ENCODE measurements at places on chromosomes 5 and 9.

GRCh38 chr5:32526810-32527209, 58.5 kb upstream of the SUB1 start:
- DNase-seq = no peak

GRCh38 chr9:118091226-118091625, 387.0 kb downstream of the TLR4 start:
- no peak for DNase-seq

DNA sequence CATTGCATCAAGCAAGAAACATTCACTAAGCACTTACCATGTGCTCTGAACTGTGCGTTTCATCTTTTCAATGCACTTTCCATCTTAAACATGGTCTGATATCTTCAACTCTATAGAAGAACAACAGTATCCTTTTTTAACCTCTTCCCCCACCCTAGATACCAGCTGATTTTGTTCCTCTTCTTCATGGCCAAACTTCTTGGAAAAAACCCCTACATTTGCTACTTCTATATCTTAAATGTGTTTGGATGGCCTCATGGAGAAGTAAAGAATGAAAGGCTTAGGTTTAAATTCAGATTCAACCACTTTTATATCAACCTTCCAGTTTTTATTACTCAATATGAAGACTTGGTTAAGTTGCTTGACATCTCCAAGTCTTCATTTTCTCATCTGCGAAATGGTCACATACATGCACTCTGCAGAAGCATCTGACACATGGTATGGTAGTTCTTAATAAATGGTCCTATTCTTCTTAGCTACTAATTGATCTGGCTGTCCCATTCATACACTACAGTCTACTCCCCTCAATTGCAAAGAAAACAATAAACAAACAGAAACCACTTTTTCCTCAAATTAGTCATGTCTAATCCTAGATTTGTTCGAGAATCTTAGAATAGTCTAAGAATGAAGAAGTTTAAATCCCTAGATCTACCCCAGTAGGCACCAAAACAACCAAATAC, 59.4 kb downstream of the FYB1 start:
- DNase-seq = no peak

- no peak for DNase-seq
These were observed 167.7 kb downstream of the RGS3 start for GRCh38 chr9:113631137-113631765.

DNA sequence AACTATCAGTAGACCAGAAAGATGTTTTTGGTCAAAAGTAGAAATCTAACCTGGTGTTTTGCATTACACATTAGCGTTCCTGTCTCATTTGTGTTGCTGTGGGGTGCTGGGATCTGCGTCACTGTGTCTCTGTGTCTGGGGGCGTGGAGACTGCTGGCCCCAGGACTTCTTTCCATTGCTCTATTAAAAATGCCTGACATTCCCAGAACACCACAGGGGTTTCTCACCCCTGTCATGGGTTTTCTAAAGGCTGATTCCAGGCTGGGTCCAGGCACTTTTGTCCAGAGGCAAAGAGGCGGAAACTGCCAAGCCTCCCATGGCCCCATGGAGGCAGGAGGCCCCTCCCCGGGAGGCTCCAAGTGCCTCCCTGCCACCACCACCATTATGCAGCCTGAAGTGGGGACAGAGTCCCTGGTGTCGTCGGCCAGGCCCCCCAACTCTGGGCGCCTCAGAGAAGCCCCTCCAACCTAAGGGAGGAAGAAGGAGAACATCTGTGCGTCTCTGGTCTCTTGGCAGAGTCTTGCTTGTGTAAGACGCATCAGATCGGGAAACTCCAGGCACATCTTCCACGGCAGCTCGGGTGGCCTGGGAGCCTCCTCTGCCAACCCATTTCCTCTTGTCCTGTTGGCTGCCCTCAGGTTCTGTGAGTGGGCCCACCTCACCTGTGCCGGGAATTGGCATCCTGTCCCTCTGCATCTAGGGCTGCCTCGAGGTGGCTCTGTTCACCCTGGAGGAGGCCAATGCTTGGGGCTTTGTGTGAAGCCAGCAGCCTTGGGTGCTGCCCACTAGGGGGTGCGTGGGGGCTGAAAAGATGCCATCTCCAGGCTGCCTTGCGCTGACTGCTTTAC, 13.8 kb upstream of the PLEKHG4B start:
- no peak for DNase-seq

DNA sequence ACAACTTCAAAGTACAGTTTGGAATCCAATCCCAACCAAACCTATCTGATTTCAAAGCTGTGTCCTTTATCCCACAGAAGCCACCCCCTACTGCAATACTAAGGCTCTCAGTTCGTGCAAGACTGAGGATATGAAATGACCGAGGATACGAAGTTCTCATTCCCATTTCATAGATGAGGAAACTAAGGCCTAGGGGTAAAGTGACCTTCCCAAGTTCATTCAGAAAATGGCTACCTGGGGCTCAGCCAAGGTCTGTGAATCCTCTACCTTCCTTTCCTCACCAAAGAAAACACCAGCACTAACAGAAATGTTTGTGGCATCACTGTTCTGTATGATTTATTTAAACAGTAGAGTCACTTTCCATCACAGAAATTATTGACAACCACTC, 5.4 kb downstream of the KIAA1191 start:
- no peak for DNase-seq

DNA sequence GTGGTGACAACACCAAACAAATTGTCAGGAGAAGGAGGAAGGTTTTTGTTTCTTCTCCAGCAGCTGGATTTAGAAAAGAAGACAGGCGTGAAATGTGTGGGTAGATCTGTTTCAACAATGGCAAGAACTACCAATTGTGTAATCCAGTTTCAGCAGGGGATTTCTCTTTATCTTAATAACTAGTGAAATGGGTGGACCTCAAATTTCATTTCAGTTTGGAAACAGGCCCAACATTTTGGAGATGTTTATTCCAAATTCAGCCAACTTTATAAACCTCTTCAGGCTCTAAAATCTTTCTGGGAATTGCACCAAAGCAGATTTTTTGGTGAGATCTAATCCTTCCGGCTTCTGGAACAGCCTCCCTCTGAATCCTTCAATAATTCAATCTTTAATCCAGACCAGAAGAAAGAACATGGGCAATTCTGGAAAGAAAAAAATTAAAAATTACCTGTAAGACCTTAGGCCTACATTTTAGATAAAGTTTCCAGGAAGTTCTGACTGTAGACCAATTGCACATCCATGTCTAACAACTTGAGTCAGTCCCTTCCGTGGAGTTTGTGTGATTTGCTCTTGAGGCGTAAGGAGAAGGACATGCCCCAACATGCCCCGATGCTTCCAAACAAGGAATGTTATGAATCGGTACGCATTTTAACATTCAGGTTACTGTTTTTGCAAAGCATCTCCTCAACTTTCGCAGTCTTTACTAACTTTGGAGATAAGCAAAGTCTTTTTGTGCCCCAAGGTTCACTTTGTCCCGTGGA, 423.6 kb downstream of the IRX1 start:
- DNase-seq = no peak

DNA sequence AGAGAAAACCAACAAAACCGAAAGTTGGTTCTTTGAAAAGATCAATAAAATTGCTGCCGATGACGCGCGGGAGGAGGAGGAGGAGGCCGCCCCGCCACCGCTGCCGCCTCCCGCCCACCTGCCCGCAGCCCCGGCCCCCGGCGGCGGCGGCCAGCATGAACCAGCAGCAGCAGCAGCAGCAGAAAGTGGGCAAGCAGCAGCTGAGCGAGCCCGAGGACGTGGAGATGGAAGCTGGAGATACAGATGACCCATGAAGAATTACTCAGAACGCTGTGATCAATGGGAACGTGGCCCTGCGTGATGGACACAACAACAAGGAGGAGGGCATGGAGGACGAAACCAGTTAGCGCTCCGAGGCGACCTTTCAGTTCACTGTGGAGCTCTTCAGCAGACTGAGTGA, 53.9 kb upstream of the EFNA5 start:
- DNase-seq = no peak

GRCh38 chr9:93864032-93864431, 91.1 kb downstream of the BARX1 start:
- DNase-seq = no peak

DNA sequence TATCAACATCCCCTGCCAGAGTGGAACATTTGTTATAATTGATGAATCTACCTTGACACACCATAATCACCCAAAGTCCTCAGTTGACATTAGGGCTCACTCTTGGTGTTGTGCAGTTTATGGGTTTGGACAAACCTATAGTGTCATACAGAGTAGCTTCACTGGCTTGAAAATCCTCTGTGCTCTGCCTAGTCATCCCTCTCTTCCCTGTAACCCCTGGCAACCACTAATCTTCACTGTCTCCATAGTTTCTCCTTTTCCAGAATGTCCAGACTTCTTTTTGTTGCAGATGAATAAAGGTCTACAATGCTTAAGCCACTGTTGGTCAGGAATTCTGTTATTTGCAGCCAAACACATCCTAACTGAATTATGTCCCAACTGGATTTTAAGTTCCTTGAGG, 22.5 kb upstream of the SUB1 start:
- DNase-seq = no peak

DNA sequence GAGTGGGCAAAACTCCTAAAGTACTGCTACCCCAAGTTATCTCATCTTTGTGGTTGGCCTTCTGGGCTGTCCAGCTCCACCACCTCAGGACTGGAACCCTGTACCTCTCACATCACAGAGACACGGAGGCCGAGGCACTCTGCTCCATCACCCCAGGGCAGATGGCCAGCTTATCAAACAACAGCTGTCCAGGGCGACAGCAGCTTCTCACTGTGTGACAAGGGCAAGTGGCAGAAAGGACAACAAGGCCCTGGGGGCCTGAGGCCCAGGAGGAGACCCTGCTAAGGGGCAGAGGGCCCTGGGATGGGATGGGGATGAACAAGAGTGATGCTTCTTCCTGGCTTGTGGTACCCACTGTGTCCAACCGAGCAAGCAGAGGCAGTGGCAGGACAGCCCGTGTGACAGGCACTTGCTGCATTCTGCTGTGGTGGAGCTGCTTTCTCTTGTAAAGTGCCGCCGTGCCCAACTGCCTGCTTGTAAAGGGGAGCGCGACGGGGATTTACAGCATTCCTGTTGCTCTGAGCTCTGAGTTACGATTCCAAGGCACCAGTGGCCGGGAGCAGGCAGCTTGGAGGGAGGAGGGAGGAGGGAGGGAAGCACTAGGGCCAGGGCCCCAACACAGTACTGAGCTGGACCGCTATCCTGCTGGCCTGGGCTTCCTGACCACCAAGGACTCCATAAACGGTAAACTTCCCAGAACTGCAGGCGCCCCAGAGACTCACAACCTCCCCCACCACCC, 71.2 kb downstream of the SHB start:
- DNase-seq = no peak

DNA sequence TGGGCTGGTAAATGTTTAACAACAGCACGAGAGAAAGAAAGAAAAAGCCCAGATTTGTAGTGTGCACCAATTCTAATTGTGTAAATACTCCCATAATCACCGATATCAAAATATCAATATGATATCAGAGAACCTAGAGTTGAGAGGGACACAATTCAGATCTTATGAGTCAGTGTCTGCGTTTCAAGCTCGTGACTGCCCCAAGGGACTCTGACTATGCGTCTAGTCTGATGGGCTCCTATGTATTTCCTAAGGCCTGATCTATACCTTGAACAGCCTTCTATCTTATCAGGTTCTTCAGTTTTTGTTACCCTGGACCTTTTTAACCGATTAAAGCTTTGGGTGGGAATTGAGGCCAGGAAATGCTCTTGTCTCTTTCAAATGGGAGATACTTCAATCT, 243.0 kb upstream of the SLC24A2 start:
- DNase-seq = no peak

- no peak for DNase-seq
These were observed 63.1 kb upstream of the FAM174A start for GRCh38 chr5:100472091-100472490.

- DNase-seq = no peak
These were observed 121.8 kb upstream of the SLC12A2 start for GRCh38 chr5:127961763-127962145.

GRCh38 chr5:139904816-139905661, 109.4 kb downstream of the PSD2 start:
- no peak for DNase-seq

DNA sequence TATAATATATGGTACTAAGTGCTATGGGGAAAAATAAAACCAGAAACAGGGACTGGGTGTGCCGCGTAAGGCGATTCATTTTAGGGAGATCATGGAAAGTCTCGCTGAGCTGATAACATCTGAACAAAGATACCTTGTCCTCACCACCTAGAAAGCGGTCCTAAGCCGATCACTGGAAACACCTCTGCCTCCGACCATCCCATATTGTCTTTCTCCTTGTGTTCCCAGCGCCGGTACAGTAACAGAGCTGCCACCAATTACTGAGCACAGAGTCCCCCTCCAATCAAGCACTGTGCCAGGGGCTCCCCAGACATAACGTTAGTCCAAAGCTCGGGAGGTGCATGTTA, 704 bp downstream of the CCDC112 start:
- no peak for DNase-seq

GRCh38 chr9:82668689-82669199, 394.2 kb downstream of the RASEF start:
- DNase-seq = no peak

DNA sequence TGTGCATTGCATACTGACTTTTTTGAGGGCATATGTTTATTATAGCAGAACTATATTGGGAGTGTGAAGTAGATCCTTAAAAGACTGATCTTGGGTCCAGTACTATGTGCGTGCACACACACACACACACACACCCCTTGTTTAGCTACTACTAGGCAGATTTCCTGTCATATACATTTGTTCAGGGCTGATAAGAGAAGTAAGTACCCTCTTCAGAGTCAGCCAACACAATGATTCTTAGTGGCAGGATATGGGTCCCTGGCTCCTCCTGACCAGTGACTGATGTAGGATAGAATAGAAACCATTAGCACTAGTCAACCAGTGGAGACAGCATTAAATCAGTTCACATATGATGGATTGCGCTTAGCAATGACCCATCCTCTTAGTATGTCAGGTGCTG, 76.2 kb upstream of the MIER3 start:
- DNase-seq = no peak

- DNase-seq = no peak
These were observed 234.3 kb upstream of the ANKH start for GRCh38 chr5:15105799-15106393.

DNA sequence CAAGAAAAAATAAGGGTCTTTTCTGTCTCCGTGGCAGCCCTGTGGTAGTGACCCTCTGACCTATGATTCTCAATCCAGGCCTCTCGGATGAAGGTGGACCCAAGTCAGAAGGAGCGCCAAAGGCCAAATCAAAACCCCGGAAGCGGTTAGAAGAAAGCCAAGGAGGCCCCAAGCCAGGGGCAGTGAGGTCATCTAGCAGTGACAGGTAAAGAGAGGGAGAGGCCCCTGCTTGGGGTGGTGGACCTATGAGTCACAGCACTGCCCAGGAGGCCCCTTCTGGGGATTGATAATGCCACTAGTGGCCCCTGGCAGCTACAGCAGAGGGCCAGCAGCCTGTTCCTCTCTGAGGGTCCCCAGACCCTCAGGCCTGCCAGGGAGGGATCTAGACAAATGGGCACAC, 6.4 kb upstream of the SLC2A8 start:
- no peak for DNase-seq

DNA sequence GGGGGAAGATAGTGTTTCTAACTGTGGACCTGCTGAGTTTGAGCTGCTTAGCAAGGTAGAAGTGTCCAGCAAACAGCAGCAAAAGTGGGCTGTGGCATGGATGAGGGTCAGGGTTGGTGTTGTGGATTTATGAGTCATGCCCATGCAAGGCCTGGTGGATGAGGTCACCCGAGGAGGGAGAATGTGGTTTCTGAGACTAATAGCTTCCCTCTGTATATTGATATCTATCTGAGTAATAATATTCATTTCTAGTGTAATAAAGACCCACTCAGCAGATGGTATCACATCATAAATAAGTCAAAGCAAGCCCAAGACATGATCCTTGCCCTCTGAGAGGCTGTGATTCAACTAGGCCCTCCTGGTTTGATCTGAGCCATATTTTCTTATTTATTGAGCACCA, 597.8 kb upstream of the CLINT1 start:
- DNase-seq = peak; percentile 49

GRCh38 chr9:17669206-17669605, 90.3 kb downstream of the SH3GL2 start:
- no peak for DNase-seq
